ENCODE measurements at places on chromosomes 11 and 22.

DNA sequence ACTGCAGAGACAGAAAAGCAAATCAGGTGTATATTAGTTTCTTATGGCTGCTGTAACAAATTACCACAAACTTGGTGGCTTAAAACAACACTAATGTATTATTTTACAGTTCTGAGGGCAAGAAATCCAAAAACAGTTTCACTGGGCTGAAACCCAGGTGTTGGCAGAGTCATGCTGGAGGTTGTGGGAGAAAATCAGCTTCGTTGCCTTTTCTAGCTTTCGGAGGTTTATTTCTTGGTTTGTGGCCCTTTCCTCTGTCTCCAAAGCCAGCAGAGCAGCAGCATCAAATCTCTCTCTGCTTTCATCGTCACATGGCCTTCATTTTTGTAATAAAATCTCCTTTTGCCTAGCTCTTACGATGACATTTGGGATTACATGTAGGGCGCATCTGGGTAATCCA, 33.0 kb upstream of the OR6M1 start:
- DNase-seq = no peak

DNA sequence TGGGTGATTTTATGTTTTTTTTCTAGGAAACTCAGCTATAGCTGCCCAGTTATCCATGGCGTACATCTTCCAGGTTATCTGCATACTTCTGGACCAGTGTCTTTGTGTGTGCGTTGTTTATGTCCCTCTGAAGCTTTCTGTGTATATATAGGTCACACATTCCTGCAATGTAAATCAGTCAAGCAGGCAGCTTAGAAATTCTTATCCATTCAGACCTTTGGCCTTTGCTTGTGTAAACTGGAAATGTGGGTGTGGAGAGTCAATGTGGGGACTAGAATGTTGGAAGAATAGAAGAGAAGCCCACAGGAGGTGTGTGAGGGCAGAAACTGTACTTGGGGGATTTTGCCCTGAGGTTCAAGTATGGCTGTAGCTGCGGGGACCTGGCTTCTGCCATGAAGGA, 51.7 kb downstream of the BARX2 start:
- no peak for DNase-seq

- no peak for DNase-seq
Measured at GRCh38 chr22:20316844-20317401, 2.9 kb downstream of the DGCR6L start.

DNA sequence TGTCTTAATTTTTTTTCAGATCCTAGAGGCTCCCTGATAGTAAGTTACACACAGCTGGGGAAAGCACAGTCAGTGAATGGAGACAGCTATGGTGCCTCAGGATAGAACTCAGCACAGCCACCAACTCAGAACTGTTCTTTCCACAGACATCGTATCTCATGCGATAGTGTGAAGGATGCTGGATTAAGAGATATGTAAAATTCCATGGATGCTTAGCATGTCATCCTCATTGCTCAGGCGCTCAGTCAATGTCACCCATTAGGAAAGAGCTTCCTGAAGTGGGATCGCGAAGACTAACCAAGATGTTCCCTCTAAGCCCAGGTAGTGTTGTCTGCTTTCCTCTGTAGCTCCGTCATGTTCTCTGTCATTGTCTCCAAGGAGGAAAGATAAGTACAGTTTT, 1000.4 kb downstream of the OPCML start:
- no peak for DNase-seq

GRCh38 chr11:69729252-69729651, 25.4 kb upstream of the FGF19 start:
- DNase-seq = no peak

DNA sequence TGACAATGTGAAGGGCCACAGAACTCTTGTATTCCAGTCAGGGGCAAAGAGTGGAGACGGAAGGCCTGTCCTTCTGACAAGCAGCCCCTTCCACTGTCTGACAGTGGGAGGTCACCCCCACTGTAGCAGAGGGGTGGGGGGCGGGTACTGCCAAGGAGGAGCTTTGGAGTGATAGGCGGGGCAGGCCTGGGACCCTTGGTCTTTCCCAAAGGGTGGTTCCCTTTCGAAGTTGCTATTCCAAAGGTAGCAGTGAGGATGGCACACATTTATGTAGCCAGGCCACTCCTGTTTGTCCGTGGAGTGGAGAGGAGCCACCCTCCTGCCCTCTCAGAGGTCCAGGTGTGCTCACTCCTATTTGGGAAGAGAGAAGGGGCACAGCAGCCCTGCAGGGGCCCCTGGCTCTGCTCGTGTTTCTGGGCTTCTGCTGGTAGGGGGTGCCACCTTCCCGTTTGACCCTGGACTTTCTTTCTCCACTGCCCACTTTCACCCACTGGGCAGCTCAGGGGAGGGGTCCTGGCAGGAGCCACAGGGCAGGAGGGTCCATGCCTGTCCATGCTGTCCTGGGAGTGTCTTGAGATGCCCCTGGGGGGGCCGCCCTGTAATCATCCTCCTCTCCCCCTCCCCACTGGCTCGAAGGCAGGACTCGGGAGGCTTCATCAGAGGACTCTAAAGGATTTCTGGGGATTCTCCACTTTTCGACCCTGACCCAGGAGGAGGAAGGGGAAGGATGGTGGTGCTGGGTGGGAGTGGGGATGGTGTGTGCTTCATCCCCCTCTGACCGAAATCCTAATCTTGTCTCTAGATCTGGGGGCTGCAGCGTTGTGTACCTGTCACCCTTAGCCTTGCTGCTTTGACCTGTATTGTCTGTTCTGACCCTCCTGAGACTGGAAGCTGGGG, 994 bp downstream of the TAGLN start:
- peak; percentile 54 for DNase-seq

DNA sequence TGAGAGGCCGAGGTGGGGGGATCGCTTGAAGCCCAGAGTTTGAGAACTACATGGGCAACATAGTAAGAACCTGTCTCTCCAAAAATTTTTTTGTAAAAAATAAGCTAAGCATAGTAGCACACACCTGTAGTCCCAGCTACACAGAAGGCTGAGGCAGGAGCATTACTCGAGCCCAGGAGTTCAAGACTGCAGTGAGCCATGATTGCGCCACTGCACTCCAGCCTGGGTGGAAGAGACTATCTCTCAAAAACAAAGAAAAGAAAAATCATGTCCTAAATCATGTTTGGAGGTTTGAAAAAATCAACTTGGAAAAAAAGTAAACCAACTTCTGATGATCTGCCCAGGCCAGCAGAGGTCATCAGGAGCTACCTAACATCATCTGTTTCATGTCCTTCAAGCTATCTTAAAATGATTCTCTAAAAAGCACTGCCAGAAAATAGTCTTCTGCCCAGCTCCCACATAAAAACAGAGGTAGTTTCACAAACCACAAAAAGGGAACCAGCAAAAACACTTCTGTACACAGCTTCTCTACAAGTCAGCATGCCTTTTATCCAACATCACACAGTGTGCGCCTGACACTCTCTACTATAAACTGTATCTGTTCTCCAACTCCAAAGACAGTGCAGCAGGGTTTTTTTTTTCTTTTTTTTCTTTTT, 165.0 kb downstream of the SOX6 start:
- DNase-seq = no peak

- DNase-seq = no peak
Measured at GRCh38 chr22:20434773-20435172, 2.9 kb downstream of the SCARF2 start.

DNA sequence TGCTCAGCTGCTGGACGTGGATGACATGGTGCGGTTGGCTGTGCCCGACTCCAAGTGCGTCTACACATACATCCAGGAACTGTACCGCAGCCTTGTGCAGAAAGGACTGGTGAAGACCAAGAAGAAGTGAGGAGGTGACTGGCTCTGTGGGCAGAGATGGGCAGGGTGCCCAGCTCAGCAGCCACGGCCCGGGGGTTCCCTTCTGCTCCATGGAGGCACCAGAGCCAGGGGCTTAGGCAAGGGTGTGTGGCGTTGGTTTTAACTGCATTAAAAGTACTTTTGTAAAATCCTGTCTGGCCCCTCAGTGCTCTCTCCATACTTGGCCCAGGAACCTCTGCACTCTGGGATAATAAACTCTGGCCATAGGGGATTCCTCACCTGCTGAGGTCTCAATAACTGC, 12.6 kb downstream of the SMTNL1 start:
- DNase-seq = no peak

- DNase-seq = no peak
Measured at GRCh38 chr11:102447193-102447592, 5.4 kb downstream of the TMEM123 start.

DNA sequence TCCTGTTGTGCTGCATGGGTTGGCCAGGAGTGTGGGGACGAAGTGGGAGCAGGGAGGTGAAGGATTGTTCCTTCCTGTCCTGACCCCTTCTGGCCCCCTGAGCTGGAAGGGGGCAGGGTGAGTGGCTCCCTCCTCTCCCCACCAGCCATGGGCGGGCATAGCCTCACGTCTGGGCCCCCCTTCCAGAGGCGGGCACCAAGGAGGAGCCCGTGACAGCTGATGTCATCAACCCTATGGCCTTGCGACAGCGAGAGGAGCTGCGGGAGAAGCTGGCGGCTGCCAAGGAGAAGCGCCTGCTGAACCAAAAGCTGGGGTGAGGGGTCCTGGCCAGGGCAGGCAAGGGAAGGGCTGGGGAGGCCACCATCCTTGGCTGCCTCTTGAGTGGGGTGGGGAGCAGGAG, 3.4 kb downstream of the SART1 start:
- no peak for DNase-seq

DNA sequence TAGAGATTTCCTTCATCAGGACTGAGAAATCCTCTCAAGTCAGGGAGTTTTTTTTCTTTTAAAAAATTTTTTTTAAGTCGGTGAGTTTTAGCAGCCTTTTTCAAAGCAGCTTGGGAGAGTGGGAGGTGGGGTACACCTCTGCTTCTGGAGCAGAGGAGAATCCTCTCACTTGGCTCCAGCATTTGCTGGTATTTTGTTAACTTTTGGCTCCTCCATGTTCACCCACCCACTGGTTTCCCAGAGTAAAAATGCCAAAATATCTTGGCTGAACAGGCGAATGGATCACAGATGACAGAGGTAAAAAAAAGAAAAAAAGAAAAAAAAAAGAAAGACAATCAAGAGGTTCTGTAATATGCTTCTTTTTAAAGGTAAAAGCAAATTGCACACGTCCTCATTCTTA, 68.0 kb downstream of the GAB2 start:
- DNase-seq = peak; percentile 66

DNA sequence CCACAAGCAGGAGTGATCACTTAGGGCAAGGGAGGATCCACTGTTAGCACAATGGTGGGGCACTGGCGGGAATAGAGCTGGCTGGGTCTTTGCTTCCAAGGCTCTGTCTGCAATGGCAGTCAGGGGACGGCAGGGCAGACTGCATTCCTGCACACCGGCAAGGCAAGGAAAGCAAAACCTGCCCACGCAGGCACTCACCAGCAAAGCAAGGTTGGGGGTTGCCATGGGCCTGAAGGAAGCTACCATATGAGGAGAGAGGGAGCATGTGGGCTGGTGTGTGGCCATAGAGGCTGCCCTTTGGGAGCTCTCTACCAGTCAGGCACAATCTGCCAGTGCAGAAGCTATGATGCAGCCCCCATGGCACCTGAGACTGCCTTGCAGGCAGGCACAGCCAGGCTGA, 33.2 kb downstream of the OR8B12 start:
- DNase-seq = no peak

All from cardiac fibroblast (primary cell).